ENCODE measurements at places on chromosomes 1 and 21.

- DNase-seq, result no peak
Measured at GRCh38 chr1:173474097-173474779, 2.9 kb upstream of the PRDX6 start.

- DNase-seq, result no peak
Measured at GRCh38 chr21:38999161-38999560, 184.1 kb downstream of the PSMG1 start.

- DNase-seq, result no peak
Measured at GRCh38 chr1:164969253-164969652, 387.3 kb downstream of the LMX1A start.

DNA sequence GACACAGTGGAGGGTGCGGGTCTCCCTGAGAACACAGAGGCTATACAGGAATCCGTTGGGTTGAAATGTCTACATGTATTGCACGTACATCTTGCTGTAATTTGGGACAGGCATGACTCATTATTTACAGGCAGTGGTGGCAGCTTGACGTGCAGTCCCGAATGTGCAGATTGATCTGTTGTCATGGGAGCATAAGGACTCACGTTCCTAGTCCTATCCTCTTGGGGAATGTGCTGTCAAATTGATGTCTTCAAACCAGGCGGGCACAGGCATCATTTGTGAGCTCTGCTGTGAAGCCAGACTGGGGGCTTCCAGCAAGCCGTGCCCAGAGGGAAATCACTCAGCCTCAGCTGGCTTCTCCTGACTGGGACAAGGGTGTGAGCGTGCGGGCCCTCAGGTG is 40.5 kb downstream of the S100B start:
- no peak for DNase-seq

GRCh38 chr21:45949928-45950739 is 31.4 kb upstream of the COL6A1 start:
- DNase-seq, result no peak

DNA sequence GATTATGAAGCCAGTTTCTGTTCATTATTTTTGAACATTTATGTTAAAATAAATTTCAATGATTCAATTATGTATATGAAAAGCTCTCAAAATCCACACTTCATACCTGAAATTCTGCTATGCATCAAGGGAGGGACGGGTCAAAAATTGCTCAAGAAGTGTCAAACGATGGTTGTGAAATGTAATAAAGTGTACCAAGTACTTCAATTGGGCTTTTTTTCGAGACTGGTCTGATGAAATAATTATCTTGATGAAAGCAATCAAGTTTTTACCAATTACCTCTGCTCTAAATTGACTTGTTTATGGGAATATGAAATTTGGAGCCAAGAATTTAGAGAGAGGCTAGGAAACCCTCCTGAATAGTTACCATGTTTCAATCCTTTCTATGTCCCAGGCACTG is 7.9 kb downstream of the OSCP1 start:
- no peak for DNase-seq

DNA sequence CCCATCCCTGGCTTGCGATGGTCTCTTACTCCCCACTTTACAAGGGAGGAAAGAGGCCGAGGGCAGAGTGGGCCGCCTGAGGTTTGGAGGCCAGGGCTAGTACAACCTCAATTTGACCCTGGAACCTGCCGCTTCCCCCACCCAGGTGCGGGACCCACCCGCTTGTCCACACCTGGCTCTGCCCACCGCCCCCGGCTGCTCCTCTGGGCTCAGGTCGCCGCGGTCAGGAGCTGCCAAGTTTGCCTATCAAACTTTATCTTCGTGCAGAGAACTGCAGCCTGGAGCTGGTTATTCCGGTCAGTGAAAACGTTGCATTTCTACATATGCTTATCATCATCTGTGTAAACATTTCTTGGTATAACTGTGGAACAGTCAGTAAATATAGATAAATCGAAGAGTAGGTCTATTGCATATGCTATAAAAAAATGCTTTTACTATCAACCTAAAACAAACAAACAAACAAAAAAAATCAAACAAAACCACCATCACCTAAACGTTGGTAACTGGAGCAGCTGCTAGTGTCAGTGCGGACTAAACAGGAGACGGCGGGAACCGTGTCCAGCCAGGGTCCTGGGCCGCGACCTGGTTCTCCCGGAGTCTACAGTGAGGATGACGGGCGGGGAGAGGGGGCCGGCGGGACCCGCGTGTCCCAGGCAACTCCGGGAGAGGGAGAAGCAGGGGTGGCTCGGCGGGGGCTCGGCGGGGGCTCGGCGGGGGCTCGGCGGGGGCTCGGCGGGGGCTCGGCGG is 906 bp upstream of the ADARB1 start:
- DNase-seq, result no peak

GRCh38 chr1:22711591-22712501 is 1.2 kb downstream of the EPHB2 start:
- DNase-seq, result peak; percentile 38

DNA sequence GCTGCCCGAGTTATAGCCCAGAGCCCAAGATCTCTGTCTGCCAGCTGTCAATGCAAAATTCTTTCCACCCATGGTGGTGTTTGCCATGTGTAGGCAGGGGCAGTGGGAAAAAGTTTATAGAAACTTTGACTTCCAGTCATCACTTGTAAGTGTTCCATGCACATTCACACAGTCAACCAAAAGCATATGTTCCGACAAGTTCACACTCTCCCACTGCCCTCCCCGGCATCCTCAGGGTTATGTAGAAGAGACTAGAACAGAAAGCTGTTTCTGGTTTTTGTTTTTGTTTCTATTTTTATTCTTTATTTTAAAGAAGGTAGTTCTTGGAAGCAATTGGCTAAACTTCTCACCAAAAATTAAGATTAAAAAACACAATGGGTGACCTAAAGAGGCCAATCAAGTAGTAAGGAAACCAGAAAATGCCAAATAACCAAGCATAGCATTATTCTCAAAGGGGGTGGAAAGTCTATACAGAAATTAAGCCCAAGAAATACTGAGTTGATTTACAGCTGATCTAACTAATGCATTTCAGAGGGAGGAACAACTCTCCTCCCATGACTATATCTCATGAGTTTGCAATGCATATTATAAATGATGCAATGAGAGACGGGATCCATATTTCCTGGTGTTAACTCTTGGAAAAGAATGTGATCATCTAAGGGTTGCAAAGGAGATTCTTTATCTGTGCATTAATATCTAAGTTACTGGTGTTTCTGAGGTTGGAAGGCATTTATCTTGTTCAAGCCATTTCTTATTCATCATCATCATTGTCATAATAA is 91.5 kb upstream of the ETS2 start:
- DNase-seq, result no peak

DNA sequence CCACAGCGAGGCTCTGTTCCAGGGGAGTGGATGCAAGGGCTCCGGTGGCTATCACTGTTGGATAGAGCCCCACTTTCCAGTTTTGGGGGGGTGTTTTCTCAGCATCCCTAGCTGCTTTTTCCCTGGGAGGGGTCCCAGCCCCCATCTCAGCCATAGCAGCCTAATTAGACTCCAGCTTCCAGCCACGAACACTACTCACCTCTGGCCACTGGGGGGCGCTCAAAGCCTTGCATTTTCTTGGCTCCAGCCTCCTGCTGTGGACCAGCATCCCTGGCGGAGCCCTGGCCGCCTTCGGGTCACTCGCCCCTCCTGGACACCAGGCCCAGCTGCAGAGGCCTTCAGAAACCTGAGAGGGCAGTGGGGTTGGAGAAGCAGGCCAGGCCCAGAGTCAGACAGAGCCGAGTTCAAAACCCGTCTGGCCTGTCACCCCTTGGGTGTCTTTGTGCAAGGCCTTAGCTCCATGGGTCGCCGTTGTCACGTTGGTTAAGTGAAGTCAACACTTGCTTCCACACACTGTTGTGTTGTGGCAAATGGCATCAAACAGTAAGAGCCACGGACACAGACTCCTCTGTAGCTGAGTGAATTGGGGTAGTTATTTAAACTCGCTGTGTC is 93.5 kb upstream of the ACTL8 start:
- DNase-seq, result peak; percentile 46

DNA sequence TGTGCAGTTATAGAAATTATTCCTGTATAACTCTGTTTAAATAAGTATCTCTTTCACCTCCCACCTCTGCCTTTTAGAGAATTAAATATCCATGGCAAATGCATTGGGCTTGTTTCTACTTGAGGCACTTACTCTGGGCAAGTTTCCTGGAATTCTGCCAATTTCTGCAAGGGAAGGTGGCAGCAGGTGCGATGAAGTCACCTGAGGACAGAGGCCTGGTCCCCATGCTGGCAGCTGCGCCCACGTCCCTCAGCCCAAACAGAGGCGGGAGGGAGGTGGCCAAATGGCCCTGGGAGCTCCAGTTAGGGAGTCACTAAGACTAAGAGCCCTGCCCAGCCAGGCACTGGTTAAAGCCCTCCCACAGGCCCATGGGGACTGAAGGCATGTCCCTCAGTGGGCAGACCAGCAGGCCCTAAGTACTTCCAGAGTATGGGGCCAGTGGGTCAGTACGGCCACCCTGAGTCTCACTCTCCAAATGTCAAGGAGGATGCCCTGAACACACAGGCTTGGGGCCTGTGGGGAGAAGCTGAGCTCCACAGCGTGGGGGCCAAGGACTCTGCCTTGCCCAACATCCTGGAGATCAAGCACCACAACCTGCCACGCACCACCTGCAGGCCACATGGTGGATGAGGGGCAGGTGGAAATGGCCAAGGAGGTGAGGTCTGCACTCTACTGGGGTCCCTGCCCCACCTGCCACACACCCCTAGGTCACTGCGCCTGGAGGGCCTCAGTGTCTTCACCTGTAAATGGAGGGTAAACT is 19.4 kb downstream of the ACOT7 start:
- DNase-seq, result no peak

DNA sequence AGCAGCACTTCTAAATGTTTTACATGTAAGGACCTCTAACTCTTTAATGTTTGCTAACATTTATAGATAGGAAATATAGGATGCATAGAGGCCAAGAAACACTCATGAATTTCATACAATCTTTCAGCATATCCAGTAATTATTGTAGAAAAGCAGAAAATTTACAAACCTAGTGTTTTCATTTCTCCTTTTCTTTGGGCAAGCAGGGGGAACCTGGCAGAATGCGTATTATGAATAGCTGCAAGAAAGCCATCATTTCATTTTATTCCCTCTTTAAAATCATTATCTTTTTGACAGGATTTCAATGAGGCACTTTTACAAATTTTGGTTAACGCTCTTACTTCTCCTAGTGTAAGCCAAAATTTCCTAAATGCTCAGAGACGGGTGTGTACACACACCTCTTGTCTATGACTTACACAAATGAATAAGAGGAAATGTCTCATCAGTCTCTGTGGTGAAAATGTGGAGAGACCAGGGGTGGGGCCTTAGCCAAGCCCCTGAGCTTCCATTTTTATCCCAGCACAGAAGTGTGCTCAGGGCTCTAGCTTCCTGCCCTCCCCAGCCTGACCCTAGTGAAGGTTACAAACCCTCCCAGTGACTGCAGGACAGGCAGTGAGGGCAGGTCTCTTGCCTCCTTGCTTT is 91.6 kb downstream of the LRRC8C start:
- no peak for DNase-seq

GRCh38 chr21:31558189-31558961 is 101.1 kb upstream of the SOD1 start:
- DNase-seq, result peak; percentile 28

DNA sequence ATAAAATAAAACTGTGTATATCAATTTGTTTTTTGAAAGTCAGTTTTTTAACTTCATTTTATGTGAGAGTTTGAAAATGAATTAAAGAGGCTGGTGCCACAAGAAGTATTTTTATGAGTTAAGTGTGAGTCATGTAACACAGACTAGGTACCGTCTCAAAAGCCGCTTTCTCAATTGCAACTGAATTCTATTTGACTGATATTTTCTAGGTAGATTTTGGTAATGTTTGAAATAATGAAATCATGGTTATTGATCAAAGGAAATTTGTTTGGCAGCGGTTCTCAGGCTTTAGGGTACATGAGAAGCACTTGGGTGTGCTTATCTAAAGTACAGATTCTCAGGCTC is 4.6 kb downstream of the SNX27 start:
- DNase-seq, result no peak

DNA sequence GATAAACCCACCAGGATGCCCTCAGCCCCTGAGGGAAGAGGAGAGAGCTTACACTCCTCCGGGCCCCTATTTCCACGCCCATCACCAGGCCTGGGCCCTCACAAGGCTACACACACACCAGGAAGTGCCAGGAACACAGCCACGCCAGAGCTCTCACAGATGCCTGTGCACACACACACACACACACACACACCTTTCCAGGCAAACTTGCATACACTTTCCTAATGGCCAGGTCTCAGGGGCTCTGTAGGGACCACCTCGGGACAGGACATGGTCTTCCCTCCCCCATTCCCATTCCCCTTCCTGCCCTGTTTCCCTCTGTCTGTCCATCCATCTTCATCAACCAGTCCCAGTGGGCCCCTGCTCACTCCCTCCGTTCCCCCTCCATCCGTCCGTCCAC is 9.7 kb upstream of the EPHA2 start:
- DNase-seq, result no peak

DNA sequence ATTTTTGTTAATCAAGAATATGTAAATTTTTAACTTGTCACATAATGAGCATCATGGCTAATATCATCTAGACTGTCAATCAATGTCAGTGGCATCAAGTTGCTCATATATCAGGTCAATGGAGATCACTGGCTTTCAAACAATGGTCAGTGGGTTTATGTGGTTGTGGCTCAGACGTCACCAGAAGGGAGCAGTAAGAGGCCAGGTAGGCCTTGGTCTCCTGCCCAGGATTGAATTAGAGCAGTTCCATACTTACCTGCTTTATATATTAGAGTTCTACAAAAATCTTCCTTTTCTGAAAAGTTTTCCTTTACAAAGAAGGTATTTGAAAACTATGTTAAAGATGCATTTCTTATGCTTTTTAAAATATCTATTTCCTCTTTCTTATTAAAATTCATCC is 206.3 kb upstream of the B3GALT2 start:
- DNase-seq, result no peak
